Mesenteric fat pad (tissue), 1 donor: ENCODE measurements at places on chromosomes 4 and X. TPM values are rescaled to one million over a fixed set of nuclear protein-coding genes. Genes with fewer than 3 reads are reported as not detected.

DNA sequence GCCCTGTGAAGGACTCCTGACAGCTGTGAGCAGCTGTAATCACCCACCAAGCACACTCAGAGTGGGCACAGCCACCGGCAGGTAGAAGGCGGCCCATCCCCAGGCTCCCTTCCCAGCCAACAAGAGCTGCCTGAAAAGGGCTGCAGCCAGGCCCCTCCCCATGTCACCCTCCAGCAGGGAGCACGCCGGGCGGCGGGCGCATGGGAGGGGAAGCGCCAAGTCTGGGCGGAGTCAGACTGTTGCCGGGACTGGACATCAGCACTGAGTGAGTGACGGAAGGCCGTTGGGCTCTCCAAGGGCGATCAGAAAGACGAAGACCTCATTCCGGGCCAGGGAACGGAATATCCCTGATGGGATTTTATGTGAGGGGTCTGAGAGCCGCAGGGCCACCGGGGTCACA lies 82.1 kb downstream of the PPP2R2C start:
- no peak for DNase-seq

DNA sequence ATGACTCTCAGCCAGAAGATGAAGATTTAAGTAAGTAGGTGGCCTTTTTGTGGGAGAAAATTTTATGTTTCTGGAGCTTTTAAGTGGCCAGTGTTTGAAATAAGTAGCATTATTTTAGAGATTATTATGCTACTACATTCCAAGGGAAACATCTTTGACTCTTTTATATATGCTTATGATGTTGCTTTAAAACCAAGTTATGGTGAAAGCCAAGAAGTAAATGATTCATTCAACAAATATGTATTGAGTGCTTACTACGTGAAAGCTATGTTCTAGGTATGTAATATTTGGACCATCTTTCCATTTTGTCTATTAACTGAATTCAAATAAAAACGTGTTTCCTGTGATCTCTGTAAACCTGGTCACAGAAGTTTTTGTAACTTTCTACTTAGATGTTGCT lies 58.3 kb downstream of the ZFX start:
- DNase-seq = no peak

PPEF1 gene
- total RNA-seq = not detected

CDK16 gene
- total RNA-seq = 80.6 TPM

NIPAL1 gene
- total RNA-seq = 0.51 TPM
